NCI-H1105 treated with DMSO at 0.1 percent for 48 hours (cell line): ENCODE measurements at places on chromosomes 1 and 21.

GRCh38 chr21:37563641-37564340, 197.2 kb downstream of the DYRK1A start:
- peak; percentile 94 for DNase-seq

- DNase-seq: peak; percentile 38
Measured at GRCh38 chr1:48916130-48917069, 139.7 kb upstream of the BEND5 start.

DNA sequence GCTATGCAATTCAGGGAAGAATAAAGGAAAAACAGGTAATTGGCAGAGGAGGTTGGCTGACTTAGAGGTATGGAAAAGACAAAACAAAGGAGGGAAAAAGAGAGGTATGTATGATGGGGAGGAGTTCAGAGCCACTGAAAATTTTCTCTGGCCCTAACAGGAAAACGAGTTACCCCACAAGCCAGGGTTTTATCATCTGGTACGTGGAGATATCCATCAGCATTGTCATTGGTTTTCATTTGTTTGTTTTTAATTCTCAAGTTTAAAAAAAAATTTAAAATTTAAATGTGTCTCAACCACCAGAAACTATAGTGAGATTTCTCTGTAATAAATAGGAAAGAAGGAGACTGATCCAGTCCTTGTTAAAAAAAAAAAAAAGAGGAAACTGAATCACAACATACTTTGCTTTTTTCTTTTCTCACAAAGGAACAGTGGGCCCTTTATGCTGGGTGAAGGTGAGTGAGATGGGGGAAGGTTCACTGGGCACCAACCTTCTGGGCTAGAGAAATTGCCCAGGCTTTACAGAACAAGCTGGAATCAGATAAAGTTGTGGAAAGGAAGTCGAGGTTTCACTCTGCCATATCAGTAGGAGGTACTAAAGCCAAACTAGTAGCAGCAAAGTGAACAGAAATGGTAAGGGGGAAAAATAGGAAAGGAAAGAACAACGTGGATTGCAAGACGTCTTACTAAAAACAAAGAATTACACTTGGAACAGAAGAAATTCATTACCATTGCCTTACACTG, 2.7 kb downstream of the IFNAR2 start:
- DNase-seq: no peak

GRCh38 chr21:44927587-44928461, 7.1 kb upstream of the ITGB2 start:
- DNase-seq: no peak

- DNase-seq: no peak
Measured at GRCh38 chr1:172469717-172470116, 25.8 kb upstream of the PIGC start.

DNA sequence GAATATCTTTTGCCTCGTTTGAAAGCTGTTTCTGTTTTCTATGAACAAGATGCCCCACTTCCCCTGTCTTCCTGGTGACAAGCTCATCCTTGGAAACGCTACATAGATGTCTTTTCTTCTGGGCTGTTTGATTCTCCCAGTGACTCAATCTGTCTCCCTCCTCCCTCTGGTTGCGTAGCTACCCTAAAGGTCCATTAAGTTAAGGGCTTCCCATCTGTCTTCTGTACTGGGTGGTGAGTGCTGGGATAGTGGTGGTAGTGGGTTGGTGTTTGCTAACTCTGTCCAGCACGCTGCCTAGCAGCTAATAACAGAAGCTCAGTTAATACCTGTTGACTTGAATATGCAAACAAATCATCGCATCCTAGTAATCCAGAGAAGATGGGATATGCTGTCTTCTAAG, 50.2 kb upstream of the GCLM start:
- DNase-seq: no peak

DNA sequence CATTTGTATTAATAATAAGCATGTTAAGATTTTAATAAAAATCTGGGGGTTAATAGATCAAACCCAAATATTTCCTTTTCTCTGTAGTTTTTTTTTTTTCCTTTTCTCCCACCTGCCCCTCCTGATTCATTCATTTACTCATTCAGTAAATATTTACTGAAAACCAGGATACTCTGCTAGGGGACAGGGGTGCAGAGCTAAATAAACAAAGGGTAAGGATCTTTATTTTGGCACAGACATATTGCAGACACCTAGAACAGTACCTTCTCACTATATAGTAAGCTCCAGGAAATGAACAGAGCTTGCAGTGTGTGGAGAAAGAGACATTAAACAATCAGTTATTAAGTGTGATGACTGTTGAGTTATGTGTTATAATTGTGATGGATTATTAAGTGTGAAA, 60.9 kb downstream of the AK5 start:
- no peak for DNase-seq

GRCh38 chr21:44295646-44296045, 4.2 kb upstream of the PFKL start:
- DNase-seq: no peak

DNA sequence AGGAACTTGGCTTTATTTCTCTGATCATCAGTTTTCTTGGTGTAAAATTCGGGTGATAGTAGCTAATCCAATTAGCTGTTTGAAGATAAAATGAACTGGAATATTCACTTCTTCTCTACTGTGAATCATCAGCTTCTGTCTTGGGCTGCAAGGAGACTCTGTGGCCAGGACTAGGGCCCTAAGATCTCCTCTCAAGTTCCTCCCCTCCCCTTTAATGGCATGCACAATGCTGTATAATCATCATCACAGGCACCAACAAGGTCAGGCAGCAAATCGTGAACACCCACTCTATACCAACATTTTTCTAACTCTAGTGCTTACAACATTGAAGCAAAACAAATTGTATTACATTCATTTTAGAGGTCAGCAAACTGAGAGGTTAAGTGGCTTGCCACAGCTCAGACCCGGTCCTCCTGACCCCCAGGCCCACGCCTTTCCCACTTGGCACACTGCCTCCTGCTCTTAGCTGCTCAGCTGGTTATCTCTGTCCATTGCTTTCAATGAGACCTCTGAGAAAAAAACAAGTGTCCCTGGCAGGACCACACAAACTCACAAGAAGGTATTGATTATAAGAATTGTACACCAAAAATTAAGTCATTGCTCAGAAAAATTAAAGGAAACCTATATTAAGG, 31.8 kb downstream of the LRRC52 start:
- no peak for DNase-seq

- DNase-seq: no peak
Measured at GRCh38 chr1:33358114-33358794, 37.4 kb upstream of the A3GALT2 start.

DNA sequence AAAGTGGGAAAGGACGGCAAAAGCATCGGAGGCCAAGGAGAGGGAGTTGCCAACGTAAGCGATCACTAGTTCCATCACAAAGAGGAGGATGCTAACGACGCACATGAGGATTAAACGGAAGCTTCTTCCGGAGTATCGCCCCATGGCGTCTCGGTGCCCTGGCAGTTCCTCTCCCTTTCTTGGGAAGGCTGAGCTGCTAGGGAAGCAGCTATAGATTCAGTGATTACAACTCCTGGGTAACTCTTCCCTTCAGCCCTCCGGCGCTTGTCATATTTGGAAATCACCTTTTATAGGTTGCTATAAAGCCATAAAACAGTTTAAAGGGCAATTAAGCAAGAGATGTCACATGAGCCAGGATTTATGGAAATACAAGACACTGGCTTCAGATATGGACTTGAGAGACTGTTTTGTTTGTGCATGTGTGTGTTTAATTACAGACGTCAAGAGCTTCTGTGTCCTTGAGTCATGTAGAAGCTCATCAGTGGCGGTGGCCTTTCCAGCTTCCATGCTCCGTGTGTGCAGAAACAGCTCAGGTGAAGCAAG, 30.6 kb upstream of the SLC30A10 start:
- DNase-seq: no peak

- no peak for DNase-seq
Measured at GRCh38 chr1:43651188-43651587, 1.2 kb downstream of the KDM4A start.

DNA sequence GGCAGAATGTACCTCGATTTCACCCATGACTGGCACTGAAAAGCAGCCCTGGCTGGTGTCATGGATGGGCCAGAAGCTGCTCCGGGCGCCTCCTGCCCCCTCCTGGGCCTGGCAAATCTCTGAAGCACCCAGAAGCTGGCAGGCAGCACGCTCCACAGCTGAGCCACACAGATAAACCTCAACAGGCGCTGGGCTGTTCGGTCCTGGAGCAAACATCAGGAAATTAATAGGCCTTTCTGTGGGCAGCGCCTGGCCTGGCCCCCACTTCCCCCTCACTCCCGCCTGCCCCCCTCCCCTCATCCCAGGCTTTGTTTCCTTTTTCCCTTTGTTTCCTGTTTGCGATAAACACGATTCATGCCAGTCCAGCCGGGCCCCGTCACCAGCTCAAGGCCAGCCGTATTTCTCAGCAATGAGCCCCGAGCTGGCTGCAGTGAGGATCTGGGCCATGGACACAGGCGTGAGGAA, 20.1 kb upstream of the DISP3 start:
- DNase-seq: no peak

DNA sequence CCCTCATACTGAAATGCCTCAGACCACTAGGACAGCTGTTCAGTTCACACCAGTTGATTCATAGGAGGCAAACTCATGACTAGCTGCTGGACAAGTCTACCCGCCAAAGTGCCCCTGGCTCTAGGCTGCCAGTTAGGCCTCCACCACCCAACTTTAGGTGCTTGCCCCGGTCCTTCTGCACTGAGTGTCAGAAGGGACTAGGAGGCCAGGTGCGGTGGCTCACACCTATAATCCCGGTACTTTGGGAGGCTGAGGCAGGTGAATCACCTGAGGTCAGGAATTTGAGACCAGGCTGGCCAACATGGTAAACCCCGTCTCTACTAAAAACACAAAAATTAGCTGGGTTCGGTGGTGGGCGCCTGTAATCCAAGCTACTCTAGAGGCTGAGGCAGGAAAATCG, 18.9 kb downstream of the LY9 start:
- no peak for DNase-seq

GRCh38 chr1:34371829-34372532, 195.3 kb downstream of the C1orf94 start:
- no peak for DNase-seq

- DNase-seq: no peak
Measured at GRCh38 chr1:110554871-110555801, 36.2 kb upstream of the KCNA10 start.

GRCh38 chr21:34243562-34243961, 120.2 kb upstream of the KCNE2 start:
- DNase-seq: peak; percentile 3

- DNase-seq: no peak
Measured at GRCh38 chr1:186014370-186015037, 280.3 kb downstream of the HMCN1 start.

DNA sequence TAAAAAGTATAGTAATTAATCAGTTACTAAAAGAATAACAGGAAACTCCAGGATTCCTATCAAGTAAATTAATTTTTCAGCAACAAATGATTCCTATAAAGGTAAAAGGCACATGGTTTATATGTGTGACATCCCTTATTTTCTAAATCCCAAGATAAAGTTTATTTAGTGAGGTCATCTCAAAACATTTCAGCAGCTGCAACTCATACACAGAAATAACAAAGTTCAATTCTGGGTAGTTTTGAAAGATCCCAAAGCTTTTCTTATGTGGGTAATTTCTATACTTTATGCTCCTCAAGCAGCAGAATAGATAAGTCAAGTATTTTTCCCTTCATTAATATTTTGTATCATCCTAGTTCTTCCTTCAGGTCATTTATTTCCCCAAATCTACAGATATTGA, 117.7 kb downstream of the EIF4G3 start:
- no peak for DNase-seq

- no peak for DNase-seq
Measured at GRCh38 chr1:119364640-119365039, 3.9 kb upstream of the HAO2 start.

DNA sequence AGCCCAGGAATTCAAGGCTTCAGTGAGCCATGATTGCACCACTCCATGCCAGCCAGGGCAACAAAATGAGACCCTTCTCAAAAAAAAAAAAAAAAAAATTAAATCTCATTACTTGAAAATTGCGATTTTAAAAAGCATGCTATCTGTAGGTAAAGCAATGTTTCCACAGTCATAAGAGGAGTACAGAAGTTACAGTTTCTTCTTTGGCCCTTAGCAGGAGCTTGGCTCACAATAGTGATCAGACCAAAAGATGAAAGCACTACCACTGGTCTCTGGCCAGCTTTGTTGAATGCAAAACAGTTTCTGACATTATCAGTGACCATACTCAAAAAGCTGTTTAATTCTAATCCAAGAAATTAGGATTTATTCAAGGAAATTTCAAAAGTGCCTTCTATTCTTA, 31.2 kb downstream of the VAV3 start:
- DNase-seq: no peak

DNA sequence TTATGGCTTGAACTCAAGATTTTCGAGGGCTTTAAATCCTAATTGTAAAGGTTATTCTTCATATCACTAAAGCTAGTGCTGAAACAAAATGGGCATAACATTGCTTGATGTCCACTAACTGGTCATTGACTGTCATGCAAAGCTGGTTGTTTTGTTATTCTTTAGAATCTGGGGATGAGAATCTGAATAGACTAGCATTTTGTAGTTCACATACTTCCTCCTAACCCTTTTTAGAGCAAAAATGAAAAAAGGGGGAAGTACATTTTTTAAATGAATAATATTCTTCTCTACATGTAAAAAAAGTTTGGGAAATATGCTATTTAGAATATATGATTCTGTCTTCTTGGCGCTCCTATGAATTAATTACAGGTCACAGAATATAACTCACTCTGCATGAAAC, 72.2 kb upstream of the HMCN1 start:
- DNase-seq: no peak

- DNase-seq: peak; percentile 83
Measured at GRCh38 chr1:170168265-170168664, 22.5 kb downstream of the NTMT2 start.
